ENCODE measurements at places on chromosomes 6 and 20.

DNA sequence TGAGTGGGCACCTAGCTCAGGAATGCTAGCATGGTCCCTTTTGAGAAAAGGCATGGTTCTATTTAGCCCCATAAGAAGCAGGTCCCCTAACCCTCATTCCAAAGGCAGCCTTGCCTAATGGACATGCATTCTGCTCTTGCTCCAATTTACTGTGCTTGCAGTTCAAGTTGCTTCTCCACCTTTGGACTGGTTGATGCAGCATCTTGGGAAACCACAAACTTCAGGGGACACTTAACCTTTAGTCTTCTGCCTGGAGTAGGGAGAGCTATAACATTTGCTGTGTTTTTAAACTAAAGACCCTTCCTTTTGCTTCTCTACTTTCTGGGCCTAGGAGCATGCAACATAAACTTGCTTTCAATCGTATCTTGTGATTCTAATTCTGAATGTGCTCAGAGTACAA lies 5.1 kb upstream of the PHF3 start:
- DNase-seq, result no peak

DNA sequence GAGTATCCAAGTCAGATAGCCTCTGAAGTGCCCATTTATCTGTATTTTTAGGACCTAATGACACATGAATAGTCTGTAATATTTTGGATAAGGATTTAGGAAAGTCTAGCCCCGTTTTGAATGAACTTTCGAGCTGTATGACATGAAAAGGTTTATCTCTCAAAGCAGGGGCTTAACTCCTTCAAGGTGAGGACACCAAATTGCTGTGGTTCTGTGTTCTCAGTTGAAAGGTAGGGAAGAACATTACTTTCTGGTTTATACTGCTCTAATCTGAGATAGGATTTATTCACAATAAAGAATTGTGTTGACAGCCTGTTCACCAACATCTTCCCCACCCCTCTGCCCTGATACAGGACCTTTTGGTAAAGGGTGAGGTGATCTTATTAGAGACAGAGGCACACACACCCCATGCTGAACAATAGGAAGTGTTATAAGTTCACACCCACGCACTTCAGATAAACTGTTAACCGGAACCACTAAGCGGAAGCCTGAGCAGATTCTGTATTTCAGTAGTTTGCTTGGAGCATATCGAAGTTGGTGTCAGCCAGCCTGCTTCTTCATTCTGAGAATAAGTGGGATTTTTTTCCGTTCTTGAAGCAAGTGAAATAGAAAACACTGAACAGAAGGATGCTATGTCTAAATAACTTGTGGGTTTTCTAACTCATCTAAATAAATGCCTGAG lies 223.3 kb downstream of the TMEM242 start:
- no peak for DNase-seq

DNA sequence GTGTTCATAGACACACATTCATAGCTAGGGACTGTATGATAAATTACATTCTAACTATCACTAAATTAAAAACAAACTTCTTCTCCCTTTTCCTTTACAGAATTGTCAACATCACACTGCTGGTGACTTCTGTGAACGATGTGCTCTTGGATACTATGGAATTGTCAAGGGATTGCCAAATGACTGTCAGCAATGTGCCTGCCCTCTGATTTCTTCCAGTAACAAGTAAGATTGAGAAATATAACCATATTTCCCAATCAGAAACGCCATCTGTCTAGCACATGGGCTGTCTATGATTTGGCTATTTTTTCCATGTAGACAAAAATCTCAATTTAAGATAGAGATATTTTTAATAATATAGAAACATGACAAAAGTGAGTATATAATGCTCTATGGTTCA lies 367.7 kb downstream of the ARHGAP18 start:
- DNase-seq, result no peak

DNA sequence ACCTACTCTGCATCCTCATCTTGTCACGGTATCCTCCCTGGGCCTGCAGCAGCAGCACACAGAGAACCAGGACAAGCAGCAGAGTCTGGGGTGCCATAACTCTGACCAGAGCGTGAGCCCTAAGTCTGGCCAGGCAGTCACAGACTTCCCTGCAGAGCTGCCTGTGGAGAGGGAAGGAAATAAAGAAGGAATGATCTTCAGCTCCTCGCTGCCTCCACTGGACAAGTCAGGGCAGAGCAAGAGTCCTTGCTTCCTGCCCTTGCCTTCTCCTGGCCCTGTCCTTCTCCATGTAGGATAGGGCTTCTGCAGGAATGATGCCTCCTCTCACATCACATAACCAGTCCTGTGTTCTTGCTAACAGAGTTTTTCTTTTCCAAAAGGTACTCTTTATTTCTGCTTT lies 15.9 kb upstream of the WFDC11 start:
- DNase-seq, result no peak

- no peak for DNase-seq
Measured at GRCh38 chr20:53681352-53682212, 87.9 kb upstream of the ZNF217 start.

GRCh38 chr6:68167604-68168003 lies 467.5 kb upstream of the ADGRB3 start:
- no peak for DNase-seq

DNA sequence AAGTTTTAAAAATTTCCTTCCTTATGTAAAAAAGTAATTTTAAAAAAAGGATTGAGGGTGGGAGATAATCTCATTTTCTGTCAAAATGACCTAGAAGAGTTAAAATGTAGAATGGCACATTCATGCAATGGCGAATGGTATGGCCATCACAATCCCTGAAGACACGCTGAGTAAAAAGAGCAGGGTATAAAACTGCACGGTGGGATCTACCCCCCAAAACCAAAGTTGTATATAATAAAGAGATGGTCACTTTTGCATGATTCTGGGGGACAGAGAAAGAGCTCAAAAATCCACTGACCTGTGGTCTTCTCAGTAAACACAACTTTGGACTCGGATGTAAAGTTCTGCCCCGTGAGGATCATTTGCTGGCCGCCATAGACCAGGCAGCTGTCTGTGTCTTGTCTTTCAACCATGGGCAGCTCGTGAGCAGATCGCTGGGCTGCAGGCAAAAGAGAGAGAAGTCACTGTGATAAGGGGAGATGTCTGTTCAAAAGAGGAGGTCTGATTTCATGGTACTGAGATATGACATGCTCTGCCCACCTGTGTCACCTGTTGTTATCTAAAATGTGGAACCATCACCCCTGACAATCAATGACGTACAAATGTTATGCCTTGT lies 88.2 kb downstream of the NFATC2 start:
- no peak for DNase-seq

- DNase-seq, result no peak
Measured at GRCh38 chr6:110778333-110778732, 36.9 kb downstream of the CDK19 start.

DNA sequence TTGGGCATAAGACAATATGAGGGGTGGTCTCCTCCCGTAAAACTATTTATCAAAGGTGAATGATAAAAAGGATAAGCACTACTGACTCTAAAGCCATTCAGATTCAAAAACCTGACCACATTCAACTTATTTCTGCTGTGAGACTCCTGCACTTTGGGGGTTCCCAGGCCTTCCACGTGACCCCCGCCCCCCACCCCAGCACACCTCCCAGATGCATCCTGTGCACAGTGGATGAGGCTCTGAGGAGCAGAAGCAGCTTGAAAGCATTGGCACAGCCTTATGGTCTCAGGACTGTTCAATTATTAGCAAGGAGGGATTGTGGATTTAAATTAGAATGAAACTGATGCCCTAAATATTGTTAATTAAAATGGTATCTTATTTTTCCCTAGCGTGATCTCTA lies 55.1 kb upstream of the SAMD5 start:
- DNase-seq, result no peak

DNA sequence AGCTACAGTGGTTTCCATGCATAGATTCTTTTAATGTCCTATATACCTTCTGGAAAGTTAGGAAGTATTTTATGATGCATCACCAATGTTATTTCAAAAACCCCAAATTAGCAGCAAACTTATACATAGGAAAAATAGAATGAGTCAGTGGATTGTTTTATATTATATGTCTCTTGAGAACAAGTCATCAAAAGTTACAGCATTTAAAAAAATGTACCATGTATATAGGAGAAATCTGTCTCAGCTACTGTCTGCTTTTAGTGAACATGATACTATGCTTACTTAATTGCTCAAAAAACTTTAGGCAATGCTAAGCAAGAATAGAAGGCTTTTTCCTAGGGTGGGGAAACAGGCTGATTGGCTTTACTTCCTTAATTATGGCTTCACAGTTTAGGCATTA lies 365.3 kb downstream of the SAMD5 start:
- DNase-seq, result no peak

DNA sequence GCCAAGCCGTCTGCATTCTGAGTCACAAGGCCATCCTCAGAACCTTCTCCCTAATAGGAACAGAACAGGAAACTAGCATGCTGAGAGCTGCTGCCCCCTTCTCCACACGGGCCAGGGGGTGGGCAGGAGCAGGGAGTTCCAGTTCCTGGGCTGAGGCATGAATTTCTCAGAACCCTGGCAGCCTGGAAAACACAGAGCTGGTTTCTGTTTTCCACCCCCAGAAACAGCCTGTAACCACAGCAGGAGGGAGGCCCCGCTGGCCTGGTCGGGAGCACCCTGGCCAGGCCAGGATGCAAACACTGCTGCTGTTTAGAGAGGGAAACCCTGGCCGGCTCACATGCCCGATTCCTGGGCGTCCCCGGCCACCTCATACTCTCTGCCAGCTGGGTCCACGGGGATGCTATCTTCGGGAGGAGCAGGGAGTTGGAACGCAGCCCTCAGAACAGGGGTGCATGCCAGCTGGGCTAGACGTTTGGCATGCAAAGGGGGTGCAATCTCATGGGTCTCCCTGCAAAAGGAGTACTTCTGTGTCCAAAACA lies 130.1 kb downstream of the NFATC2 start:
- no peak for DNase-seq

GRCh38 chr6:158607411-158608170 lies 37.0 kb downstream of the DYNLT1 start:
- no peak for DNase-seq

- DNase-seq, result peak; percentile 28
Measured at GRCh38 chr6:108194503-108194902, 28.7 kb downstream of the NR2E1 start.

DNA sequence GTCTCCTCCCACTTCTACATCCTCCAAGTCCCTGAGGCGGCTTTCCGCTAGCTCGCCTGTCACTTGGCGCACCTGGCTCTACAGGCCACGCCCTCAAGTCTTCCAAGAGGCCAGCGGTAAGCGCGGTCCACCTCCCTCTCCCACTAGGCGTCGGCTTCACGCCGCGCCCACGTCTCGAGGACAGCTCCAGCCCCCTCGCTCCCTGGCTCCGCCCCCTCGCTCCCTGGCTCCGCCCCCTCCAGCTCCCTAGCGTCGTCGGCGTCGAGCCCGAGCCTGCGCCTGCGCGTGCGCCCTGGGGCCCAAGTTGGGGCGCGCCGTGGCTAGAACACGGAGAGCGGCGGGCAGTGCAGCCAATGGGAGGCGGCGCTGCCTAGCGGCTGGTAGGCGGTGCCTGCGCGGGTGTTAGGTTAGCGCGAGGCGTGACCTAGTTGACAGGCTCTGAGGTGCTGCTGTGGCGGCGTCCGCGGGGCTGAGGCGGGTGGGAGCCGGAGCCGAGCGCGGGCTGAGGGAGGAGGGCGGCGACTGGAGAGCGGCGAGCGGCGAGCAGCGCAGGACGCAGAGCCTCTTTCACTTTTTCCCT lies at the start of gene MACROD2:
MACROD2 (plus strand) TSS at position 431 of the 580 bp plus-strand sequence.
- DNase-seq, result peak; percentile 96

DNA sequence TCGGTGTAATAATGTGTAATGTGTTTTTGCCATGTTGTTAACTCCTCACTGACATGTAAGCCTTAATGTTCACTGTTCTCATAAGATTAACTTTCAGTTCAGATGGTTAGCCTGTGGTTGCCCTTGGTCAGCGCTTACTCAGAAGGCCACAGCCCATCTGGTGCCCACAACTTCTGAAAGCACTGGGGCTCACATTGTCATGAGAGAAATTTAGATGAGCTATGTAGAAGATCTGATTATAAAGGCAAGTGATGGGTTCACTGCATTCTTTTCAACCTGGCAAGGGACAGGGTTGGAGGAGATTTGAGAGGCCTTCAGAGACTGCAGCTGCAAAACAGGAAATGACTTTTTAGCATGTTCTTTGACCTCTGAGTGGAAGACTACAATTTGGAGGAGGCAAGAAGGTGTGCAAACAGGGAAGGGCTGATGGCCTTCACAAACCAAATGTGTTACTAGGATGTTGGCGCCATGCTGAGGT lies 242.3 kb upstream of the SUPT3H start:
- no peak for DNase-seq

DNA sequence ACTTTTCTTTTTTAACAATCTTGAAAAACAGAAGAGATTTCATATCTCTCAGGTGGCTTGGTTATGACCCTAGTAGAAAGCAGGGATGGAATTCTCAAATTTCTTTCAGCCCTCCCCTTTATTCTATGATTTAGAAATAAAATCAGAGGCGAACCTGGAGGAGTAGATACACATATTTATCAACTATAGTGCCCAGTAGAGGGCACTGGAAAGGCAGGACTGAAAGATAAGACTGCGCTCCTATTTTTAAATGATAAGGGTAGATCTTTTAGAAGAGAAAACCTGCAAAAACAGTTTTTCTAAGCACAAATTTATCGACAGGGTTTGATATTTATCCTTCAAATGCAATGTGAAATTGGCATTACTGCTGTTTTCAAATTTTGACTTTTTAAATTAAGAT lies 1296.6 kb downstream of the EPHA7 start:
- DNase-seq, result peak; percentile 22

GRCh38 chr6:141335477-141336273 lies 797.0 kb upstream of the GJE1 start:
- DNase-seq, result no peak

DNA sequence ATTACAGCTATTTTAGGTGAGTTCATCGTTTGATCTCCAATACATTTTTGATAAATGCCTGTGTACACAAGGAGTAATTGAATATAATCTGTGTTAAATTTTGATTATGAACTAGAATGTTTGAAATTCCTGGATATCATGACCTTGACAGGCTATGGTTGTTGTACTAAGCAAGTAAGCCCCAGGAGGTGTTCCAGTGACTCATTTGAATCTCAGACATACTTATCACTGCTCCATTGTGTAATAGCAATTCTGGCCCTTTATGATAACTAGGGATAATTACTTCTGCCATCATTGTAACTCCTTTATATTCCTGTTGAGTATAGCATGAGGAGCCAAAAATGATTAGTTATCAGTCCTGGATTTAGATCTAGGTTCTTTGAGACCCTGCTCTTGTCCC lies 1424.6 kb upstream of the ADGRB3 start:
- DNase-seq, result no peak

Data from SK-N-DZ (cell line).